ENCODE measurements at places on chromosomes 5 and 9.

DNA sequence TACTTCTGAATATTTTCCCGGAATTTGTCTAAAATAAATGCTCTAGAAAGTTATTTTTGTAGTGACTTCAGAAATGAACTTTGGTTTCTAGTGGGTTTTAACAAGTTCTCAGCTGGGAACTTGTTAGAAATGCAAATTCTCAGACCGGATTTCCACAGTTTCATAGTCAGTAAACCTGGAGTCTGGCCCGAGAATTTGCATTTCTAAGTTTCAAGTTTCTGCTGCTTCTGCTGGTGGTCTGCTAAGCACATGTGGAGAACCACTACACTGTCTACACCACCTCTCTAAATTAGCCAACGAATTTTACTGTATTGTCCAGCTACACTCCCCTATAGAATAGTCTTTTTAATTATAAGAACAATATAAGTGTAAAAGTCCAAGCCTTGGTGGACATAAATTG, 208.0 kb downstream of the CHSY3 start:
- no peak for DNase-seq

DNA sequence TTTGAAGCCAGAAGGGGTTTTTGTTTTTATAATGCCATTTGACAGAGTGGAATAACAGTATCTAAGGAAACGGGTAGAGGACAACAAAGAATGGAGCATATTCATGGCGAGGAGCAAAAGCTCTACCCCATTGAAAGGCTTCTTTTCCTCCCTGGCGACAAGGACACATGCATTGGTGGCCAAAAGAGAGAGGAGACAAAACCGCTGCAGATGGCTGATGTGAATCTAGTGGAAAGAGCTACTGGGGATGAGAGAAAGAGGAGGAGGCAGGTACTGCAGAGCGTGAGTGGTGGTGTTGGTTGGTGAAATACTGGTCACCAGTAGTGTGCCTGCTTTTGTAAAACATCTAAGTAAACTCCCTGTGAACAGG, 491 bp downstream of the APC start:
- DNase-seq: no peak

DNA sequence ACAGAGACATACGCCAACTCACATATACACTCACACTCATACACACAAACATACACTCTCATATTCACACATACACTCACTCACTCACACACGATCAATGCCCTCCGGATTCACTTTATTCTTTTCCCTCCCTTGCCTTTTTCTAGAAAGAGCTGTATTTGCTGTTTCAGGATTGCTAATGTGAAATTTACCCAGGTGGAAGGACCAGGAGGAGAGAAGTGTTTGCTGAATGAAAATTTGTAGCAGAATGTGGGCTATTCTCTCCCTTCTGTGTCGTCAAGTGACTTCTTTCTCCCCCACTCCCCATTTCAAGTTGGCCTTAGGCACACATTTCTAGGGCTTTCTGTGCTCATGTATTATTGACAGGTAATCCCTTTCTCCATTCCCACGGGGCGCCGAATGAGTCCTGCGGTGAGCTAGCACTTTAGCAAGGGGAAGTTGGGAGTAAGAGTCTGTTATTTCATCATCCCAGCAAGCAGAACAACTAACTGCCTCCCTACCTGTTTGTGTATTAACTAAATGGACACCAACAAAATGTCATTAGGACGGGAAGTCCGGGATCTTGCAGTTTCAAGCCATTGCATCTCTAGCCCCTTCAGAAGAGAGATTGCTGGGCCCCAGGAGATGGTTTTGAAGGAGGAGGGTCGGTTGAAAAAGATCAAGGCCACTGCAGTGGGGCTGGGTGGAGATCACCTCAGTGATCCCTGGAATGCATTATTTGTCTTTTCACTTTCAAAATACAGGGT, 97.1 kb upstream of the TAF11L2 start:
- peak; percentile 33 for DNase-seq

- DNase-seq: no peak
Measured at GRCh38 chr5:142918959-142919635, 148.9 kb downstream of the ARHGAP26 start.

- DNase-seq: no peak
Measured at GRCh38 chr5:35881758-35882157, 25.1 kb downstream of the IL7R start.

- no peak for DNase-seq
Measured at GRCh38 chr5:35780236-35780635, 76.5 kb upstream of the IL7R start.

GRCh38 chr5:12896086-12896485, 991.8 kb upstream of the CTNND2 start:
- no peak for DNase-seq

DNA sequence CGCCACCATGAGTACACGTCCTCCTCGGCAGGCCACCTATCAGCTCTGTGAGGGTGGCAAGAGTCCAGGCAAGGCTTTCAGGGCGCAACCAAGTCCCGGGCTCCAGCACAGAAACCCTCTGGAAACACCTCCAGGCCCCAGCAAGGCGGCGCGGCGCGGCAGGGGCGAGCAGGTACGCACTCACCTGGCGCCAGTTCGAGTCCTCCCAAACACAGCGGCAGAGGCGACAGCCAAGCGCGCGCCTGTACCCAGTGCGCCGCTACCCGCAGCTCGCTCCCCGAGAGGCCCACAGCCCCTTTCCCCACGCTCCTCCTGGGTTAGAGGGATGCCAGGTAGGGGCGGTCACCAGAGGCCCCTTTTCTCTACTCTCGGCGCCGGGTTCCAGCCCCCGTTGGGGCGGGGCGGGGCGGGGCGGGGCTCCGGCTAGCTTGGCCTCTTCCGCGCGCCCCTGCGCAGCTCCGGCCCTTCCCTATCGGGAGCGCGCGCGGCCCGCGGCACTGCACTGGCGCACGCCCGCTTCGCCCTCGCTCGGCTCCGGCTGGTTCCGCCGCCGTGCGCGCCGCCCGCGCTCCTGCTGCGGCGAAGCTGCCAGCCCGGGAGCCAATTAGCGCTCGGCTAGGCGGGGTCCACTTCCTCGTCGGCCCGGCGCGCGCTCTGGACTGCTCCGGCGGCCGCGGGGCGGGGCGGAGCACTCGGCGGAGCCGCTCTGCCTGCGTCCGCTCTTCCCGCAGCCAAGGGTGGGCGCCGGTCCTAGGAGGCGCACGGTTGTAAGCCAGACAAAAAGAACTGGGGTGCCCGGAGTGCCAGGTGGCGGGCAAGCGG, at the start of the genes NMRK1 and OSTF1:
TSS of gene NMRK1 (minus strand) at position 332 of the 822 bp plus-strand sequence. CDS start 5,040 bp downstream, outside the sequence.
TSS of gene OSTF1 (plus strand) at position 691 of the 822 bp plus-strand sequence. CDS start 179 bp downstream, outside the sequence.
- DNase-seq: peak; percentile 95

DNA sequence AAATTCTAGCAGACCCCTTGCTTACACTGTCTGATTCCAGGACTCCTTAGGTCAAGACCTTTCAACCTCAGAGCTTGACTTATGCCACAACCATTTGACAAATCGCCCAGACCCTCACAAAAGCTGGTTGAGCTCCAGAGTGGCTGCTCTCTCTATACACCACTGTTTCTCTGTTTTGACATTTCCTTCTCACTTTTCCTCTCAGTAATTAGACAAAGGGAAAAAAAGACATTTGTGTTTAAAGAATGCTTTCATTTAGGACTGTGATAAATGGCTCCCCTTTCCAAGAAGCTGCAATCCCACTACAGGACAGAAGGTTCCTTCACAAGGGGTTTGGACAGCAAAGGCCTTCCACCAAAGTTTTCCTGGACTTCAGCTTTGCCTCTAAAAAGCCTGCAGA, 601.3 kb downstream of the NR2F1-AS1 start:
- no peak for DNase-seq

DNA sequence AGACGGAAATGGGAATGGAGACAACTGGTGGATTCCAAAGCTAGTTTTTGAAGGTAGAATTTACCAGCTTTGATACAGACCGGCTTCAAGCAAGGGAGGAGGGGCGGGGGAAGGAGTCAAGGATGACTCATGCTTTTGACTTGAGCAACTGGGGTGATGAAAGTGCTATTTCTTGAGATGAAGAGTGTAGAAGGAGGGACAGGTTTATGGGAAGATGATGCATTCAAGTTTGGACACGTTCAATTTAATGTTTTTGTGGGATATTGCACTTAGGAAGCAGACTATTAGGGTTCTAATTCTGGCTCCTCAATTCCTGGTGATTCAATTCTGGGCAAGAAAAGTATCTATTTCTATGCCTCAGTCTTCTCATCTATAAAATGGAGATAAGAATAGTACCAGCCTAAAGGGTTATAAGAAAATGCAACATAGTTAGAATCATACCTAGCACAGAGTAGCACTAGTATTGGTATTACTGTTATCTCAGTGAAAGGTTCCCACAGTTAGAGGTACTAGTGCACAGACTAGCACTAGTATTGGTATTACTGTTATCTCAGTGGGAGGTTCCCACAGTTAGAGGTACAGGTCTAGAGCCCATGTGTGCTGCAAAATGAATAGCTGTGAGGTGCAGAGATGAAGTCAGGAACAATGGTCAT, 4.6 kb downstream of the NIPAL4 start:
- peak; percentile 90 for DNase-seq

GRCh38 chr5:132050136-132050535, 10.3 kb upstream of the IL3 start:
- DNase-seq: no peak

GRCh38 chr5:74300808-74301389, 339.6 kb downstream of the ENC1 start:
- no peak for DNase-seq

GRCh38 chr5:103808464-103809106, 246.0 kb upstream of the NUDT12 start:
- peak; percentile 64 for DNase-seq

DNA sequence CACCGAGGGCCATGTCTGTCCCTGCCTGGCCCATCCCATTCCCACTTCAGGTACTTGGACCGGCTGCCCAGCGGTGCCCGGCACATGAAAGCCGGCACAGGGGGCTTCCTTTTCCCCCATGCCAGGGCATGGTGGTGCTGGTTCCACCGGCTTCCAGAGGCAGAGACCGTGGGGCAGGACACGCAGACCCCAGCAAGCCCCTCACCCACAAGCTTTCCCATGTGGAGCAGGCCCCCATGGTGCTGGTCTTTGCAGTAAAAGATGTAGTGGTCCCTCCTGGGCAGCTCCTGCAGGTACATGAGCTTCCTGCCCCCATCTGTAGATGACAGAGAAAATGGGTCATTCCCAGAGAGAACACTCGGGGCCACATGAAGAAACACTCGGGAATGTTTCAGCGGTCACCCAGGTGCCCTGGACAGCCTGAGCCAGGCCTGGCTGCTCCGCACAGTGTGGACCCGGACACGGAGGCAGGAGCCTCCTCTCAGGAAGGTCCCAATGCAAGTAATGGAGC, 2.0 kb downstream of the OBP2B start:
- DNase-seq: no peak

DNA sequence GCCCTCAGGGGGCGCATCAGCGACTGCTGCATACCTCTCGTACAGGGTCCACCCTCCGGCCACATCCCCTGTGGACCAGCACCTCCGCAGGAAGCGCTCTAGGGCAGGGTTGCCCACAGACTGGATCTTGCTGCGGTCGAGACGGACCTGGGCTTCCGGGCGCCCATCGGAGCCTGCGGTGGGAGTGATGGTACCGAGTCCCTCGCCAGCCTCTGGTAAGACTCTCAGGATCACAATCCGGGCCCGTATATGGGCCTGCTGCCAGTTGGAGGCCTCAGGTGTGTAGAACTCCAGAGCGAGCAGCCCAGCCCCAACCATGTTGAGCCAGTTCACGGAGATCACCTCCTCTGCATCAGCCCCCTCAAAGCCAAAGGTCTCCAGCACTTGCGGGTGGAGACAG, 323.0 kb downstream of the ANXA1 start:
- no peak for DNase-seq

DNA sequence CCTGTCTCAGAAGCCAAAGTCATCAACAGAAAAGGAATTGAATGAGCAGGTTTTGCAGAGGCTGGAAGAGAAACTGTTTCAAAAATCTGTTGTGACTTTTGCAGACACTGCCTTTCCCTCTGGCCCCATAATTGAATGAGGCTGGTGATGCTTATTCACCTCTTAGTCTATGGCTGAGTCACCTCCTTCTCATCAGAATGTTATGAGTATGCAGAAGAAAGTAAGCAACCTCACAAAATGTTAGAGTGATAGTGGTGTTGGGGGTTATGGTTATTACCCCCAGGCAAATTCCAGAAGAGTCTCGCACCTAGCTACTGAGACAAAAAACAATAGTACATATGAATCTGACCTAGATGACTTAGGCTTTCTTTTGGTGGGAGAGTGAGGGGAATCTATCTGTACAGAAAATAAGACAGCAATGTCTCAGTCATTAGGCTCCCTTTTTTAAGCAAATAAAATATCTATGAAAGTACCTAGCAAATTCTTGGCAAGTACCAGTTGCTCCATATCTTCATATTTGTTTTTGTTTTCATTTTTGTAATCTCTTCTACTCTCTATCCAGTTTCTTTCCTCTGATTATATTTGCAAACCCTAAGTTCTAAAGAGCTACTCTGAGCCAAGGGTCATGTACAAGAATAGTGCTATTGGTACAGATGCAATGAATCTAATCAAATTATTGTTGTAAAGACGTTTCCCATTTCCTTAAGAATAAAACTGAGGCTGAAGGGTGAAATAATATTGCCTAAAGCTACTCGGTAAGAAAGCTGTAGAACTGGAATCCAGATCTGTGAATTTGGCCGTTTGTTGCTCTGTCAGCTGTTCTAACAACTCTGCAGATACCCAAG, 498.1 kb upstream of the TNC start:
- DNase-seq: peak; percentile 89

- DNase-seq: no peak
Measured at GRCh38 chr5:52693836-52694235, 93.9 kb upstream of the ITGA1 start.

GRCh38 chr5:116514421-116514970, 60.1 kb downstream of the SEMA6A start:
- no peak for DNase-seq

- DNase-seq: no peak
Measured at GRCh38 chr9:3468421-3469205, 57.2 kb downstream of the RFX3 start.

Measured in amniotic epithelial cell (primary cell).